ENCODE measurements at places on chromosomes 4 and X. TPM values are rescaled to one million over a fixed set of nuclear protein-coding genes. Genes with fewer than 3 reads are reported as not detected.

DNA sequence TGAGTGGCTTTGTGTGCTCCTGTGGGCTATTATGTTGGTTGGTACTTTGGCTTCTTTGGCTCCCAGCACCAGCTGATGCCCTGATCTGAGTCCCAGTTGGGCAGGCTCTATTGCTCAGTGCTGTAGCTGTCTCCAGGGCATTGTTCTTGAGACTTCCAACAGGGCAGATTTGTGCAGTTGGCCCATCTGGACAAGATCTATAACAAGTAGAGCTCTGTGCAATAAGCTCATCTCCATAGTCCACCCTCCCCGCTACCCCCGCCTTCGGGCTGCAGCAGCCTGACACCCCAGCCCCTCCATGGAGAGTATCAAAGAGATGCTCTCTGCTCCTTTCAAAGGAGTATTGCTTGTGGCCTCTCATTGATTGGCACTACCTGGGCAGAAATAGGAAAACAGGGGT is 5.8 kb upstream of the TMEM31 start:
- H3K27me3 ChIP-seq: no peaks in the 10 kb centered on the region
- H3K4me3 ChIP-seq: no peak overlapping the region
- H3K4me1 ChIP-seq: no peaks in the 10 kb centered on the region

DNA sequence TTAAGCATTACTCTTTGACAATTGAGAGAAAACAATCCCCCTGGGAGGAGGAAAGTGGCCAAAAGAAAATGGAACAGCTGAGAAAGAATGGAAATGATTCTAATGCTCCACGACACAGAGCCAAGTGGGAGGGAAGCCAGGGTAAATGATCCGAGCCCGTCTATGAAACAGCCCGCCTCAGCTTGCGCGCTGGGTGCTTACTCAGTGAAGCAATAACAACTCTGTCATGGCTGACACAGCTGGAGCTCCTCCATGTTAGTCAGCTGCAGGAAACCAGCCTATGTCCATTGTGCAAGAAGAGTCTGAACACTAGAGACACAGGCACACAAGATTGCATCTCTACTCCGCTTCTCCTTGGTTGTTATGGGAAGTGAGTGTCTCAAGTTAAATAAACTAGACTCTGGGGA is 19.3 kb downstream of the NOA1 start:
- DNase-seq: peak; percentile 99
- H3K4me3 ChIP-seq: peak overlapping the region; percentile 60
- peaks cover 13% of the 10 kb centered on the region for H3K4me1 ChIP-seq
- H3K36me3 ChIP-seq: peaks cover under 1% of the 10 kb centered on the region

DNA sequence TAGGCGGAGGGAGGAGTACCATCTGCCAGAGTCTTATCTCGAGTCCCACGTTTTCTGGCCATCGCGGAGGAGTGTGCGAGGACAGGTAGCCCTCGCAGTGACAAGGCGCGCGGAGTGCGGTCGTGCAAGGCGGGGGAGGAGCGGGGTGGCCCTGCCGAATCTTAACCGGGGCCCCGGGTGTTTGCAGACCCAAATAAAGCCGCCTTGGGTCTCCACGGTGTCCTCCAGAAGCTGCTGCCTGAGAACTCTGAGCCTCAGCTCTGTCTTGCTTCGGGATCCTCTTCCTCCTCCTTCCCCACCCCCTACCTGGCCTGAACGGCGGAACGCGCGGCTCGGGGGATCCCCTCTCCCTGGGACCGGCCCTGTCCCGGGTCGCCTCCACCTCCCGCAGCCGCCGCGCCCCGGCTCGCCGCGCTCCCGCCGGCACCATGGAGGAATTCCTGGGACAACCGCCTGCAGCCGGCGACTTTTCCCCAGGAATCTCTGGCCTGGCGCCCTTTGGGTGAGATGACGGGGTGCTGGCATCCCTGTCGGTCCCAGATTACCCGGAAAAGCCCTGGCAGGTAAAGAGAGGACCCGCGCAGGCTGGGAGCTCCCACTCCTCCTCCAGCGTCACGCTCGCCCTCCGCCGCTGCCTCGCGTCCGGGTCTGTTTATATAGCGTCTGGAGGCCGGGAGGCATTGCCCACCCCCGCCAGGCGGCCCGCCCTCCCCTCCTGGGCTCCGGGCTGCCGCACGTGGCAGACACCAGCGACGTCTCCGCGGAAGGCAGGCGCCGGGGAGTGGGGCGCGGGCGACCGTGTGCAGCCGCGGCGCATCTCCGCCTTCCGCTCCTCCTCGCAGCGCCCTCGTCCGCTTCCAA is at the start of gene GALNTL6:
TSS of gene GALNTL6 (plus strand) at position 740 of the 861 bp plus-strand sequence.
- DNase-seq: peak; percentile 25
- H3K27ac ChIP-seq: no peak within 1 kb of the TSS
- peak within 1 kb of the TSS; percentile 58 for H3K4me3 ChIP-seq

DNA sequence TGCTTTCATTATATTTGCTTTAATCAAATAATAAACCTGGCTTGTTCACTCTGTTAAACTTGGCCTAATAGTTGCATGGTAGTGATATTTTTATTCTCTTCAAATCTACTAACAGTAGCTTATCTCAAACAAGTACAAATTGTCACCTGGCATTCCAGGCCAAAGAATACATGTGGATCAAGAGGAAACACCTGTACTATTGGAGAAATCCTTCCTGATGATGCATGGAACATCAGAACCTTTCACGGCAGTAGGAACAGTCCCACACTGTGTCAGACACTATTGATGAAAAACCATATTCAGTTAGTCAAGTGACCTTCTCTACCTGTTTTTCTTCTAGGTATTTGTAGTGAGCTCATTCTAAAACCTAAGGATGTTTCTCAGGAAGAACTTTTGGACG is 17.0 kb downstream of the MTHFD2L start:
- H3K4me3 ChIP-seq: no peak overlapping the region
- no peaks in the 10 kb centered on the region for H3K36me3 ChIP-seq
- H3K27me3 ChIP-seq: no peaks in the 10 kb centered on the region
- no peak overlapping the region for H3K27ac ChIP-seq
- H3K4me1 ChIP-seq: no peaks in the 10 kb centered on the region
- no peak for DNase-seq

- DNase-seq: no peak
- H3K4me3 ChIP-seq: no peak overlapping the region
- H3K4me1 ChIP-seq: no peaks in the 10 kb centered on the region
- no peaks in the 10 kb centered on the region for H3K27me3 ChIP-seq
- no peak overlapping the region for H3K27ac ChIP-seq
Observed at GRCh38 chrX:40240844-40241243, 143.1 kb upstream of the BCOR start.

DNA sequence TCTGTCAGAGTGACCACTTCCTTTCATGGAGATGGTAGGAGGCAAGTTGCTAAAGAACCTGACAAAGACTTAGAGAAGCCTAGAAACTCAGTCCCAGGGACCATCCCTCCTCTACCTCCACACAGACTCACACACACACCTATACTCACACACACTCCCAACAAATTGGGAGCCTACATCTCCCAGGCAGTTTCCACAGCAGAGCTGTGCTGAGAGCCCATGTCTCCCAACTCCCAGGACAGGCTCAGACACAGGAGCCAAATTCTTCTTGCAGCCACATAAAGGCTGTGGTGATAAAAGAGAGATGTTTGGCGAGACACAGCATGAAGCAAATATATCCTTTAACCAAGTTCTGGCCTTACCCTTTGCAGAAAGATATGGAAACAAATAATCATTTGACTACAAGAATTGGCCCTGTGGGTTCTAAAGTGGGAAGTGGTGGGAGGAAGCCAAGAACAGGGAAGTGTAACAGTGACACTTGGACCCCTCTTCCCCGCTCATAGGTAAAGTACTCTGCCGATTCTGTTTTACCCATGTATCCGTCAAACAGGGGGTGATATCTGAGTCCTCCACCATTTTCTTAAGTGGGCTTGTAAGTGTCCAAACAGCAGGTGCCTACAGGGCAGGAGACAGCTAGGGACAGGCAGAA is 11.0 kb upstream of the IDS start:
- no peaks in the 10 kb centered on the region for H3K27me3 ChIP-seq
- peaks cover 2% of the 10 kb centered on the region for H3K4me1 ChIP-seq

- H3K4me3 ChIP-seq: no peak overlapping the region
- H3K4me1 ChIP-seq: peaks cover 2% of the 10 kb centered on the region
- H3K27me3 ChIP-seq: no peaks in the 10 kb centered on the region
- H3K27ac ChIP-seq: no peak overlapping the region
- H3K36me3 ChIP-seq: no peaks in the 10 kb centered on the region
- no peak for DNase-seq
Observed at GRCh38 chr4:20512033-20512792, 188.0 kb upstream of the PACRGL start.

Gene IL2
- not detected for total RNA-seq

Gene IL21
- total RNA-seq: not detected

Gene IGBP1
- total RNA-seq: 59.1 TPM
